ENCODE measurements at places on chromosomes 5 and 9.

DNA sequence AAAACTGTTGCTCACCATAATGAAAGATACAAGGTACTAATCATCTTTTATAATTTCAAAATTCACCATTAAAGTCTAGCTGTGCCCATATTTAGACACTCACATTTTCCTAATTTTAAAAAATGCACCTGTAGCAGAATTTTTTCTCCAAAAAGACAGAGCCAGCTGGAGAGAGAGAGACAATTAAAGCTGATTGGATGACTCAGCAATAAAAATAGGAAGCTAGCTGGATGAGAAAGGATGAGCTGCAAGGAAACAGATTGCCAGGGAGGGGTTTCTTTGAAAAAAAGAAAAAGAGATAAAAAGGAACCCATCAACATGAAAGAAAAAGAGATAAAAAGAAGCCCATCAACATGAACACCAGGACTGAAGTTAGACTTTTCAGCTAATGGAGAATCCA is 73.8 kb downstream of the HCN1 start:
- DNase-seq, result no peak

DNA sequence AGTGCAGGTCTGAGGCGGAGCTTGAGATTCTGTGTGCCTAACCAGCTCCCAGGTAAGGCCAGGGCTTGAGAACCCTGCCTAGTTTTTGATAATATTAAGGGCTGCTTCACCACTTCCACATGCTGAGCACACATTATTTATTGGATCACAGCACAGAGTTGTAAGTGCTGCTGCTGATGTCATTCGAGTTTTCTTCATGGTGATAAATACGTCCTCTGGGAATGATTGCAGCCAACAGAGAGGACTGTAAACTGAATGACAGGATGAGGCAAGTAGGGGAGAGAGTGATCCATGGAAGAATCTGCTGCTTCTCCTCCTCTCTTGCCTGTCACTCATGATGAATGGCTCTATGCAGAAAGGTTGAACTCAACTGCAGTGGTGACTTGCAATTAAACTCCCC is 77.9 kb upstream of the VPS13A start:
- no peak for DNase-seq

DNA sequence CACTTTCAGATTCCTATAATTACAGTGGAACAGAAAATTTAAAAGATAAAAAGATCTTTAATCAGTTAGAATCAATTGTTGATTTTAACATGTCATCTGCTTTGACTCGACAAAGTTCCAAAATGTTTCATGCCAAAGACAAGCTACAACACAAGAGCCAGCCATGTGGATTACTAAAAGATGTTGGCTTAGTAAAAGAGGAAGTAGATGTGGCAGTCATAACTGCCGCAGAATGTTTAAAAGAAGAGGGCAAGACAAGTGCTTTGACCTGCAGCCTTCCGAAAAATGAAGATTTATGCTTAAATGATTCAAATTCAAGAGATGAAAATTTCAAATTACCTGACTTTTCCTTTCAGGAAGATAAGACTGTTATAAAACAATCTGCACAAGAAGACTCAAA is 29.5 kb downstream of the ZFYVE16 start:
- DNase-seq, result no peak

GRCh38 chr5:32833127-32833526 is 122.0 kb downstream of the NPR3 start:
- DNase-seq, result no peak

GRCh38 chr5:137122075-137122474 is 377.1 kb downstream of the SPOCK1 start:
- DNase-seq, result no peak

DNA sequence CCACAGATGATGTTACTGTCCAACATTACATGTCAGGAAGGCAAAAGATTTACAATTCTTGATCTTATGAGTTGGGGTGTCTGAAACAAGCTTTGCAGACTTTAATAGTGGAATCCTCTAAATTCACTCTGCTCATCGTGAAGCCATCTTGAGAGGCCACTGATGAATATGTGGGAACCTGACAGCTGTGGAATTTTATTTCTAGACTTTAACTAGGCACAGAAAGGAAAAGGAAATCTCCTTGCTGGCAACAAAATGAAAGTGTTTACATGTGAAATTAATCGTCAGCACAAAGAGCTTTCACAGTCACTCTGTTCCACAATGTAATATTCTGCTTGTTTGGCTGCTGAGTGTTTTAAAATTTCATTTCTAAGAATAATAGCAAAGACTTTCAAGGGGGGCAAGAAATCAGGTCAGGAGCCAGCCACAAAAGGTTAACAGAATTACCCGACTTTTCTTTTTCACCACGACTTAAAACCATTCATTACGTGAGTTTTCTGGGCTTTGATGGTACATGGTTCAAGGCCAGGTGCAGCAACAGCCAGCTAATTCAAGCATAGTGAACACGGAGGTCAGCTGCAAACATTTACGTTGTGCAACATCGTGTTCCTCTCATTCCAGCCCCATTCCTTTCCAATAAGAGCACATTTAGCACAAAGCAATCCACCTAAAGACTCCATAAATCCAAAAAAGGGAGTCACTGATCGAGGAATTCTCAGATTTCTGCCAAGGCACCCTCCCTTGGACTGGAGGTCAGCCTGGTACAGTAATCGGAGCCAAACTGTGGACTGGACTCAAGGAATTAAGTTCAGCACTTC is 14.6 kb downstream of the NREP start:
- DNase-seq, result no peak

DNA sequence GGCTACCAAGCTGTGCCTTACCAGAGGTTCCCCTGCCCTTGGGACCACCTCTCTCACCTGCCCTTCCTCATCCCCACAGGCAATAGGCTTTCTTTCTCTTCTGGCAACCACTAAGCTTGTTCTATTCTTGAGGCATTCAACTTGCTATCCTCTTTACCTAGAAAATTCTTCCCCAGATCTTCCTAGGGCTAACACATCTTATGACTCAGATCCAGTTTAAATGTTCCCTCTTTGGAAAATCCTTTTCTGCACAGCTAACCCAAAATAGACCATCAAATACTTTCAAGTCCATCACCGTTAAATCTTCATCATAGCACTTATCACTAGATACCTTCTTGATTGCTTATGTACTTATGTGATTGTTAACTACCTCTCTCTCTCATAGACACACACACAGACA is 93.7 kb downstream of the ENC1 start:
- no peak for DNase-seq

DNA sequence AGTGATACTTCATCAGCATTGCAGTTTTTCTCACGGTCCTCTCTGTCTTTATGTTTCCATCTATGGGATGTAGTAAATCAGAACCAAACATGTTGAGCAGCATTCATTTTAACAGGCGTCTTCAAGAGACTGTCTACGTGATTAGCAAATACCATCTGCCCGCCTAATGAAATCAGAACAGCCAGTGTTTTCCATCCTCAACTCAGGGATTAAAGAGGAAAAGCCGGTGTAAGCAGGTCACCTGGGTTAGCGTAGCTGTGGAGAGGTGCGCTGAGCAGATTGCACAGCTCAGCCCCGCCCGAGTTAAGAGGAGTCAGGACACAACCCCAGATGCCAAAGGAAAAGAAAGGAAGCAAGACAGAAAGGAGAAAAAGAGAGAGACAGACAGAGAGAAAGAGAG is 54.3 kb upstream of the ANKRD33B start:
- DNase-seq, result no peak

- DNase-seq, result no peak
These were observed 116.1 kb upstream of the RASA1 start for GRCh38 chr5:87151547-87151946.

- no peak for DNase-seq
These were observed 37.4 kb upstream of the SSBP2 start for GRCh38 chr5:81788329-81788728.

- DNase-seq, result no peak
These were observed 51.0 kb upstream of the IL17B start for GRCh38 chr5:149429839-149430721.

DNA sequence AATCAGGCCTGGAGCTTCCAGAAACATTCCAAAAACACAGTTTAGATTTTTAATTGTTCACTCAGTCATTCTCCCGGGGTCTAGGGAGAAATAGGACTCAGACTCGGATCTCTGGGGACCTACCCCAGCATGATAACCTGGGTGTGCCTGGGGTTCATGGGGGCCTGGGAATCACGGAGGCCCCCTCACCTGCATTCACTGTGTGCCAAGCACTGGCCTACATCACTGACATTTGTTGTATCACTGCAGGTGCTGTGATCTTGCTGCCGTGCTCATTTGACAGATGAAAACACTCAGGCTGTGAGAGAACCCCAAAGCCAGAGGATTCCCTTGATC is 22.8 kb upstream of the ZBTB43 start:
- no peak for DNase-seq

Measured in T-helper 22 cell (primary cell).